Activated CD8-positive, alpha-beta memory T cell treated with anti-CD3 and anti-CD28 coated beads for 1 hour (primary cell): ENCODE measurements at places on chromosomes 4 and X.

DNA sequence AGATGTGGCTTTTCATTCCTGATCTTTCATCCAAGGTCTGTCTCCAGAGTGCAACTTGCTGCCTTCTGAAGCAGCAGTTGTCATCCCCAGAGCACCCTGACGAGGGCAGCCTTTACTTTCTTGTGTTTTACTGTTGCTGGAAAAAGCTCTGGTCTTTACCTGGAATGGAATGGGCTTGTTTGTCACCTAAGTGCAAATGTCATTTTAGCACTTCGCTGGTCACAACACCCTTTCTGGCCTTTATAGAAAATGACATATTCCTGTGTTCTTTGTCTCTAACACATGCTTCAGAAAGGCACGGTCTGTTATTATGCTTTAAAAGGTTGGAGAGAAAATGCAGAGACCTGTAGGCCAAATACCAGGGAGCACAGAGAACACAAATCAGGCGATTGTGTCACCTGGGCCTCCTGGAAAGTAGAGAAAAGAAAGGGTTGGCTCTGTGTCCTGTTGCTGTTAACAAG lies 332.7 kb upstream of the IGFBP7 start:
- no peak for DNase-seq

GRCh38 chrX:151393514-151393913 lies 3.5 kb upstream of the VMA21 start:
- DNase-seq: peak; percentile 16

DNA sequence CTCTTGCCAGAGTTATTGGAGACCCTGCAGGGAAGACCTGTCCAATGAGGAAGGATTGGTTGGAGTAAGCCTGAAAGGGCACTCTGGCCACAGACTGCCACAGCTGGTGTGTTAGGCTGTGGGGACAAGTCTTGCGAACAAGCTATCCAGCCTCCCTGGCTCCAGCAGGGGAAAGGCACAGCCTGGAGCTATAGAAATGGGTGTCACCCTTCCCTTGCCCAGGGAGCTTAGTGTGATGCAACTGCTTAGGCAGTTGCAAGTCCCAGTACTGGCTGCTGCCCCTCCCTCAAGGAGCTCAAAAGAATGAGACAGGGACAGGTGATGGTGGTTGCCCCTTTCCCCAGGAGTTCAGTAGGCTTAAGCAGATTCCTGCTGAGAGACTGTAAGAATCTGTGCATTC lies 165.7 kb upstream of the CT83 start:
- no peak for DNase-seq

DNA sequence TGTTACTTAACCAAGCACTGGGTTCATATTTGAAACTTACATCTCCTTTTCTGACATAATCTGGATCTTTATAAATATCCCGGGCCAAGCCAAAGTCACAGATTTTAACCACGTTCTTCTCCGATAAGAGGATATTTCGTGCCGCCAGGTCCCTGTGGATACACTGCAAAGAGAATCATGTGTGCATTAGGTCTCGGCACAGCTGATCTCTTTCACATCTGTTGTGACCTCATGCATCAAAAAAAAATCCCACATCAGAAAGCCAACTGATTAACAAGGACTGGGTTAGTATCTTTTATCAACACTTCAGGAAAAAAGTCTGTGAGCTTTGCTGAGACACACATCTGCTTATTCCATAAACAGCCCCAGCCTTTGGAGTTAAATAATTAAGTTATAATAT lies 35.5 kb downstream of the KDR start:
- DNase-seq: no peak

DNA sequence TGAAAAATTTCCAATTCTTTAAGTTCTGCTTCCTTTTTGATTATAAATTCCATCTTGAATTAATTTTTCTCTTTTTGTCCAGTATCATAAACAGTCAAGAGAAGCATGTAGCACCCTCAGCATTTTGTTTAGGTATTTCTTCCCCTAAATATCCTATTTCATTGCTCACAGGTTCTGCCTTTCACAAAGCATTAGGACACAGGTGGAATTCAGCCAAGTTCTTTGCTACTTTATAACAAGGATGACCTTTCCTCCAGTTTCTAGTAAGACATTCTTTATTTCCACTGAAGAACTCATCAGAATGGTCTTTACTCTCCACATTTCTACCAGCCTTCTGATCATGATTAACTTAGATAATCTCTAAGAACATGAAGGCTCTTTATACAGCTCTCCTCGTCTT lies 7.4 kb downstream of the SLC9B1 start:
- no peak for DNase-seq

- no peak for DNase-seq
Observed at GRCh38 chr4:48604041-48604440, 114.0 kb downstream of the ZAR1 start.

DNA sequence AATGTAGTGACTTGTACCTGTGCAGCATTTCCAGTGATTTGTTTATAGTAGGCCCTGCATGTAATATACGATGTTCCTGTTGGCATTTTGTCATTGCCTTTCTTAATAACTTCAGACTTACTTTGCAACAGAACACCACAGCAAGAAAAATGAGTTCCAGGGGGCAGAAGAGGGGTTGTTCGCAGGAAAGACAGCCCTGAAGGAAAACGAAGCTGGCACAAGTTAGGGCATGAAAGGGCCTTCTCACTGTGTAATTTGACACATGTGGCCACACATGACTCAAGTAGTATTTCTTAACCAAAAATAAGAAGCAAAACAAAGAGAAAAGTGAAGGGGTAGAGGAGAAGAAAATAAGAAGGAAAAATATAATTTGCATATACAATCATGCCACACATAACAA lies 265.8 kb upstream of the SMIM31 start:
- no peak for DNase-seq
